ENCODE measurements at places on chromosomes 12 and 14.
A peak's percentile ranks its signal among the peaks of the same experiment; 100 is the strongest.

DNA sequence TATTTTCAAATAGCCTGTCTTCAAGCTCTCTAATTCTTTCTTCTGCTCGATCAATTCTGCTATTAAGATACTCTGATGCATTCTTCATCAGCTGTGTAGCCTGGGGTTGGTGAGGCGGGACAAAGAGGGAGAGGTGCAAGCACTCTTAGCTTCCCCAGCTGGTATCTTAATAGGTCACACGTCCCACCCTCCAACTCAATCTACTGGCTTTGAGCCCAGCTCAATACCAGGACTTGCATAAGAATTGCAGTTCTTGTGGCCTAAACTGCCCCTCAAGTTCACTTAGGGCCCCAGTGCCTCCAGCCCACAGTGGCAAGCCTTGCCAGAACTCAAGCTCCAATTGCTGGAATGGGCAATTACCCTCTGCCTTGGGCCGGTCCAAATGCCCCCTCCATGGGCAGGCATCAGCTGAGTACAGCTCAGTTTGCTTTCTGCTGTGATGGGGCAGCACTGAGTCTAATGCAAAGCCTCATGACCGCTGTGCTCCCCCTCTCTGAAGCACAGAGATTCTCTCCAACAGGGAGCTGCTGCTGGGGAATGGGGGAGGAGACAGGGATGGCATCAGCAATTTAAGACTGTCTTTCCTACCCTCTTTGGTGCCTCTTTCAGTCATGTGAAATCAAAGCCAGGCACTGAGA lies 5.6 kb upstream of the SPATA7 start:
- no peak for DNase-seq

DNA sequence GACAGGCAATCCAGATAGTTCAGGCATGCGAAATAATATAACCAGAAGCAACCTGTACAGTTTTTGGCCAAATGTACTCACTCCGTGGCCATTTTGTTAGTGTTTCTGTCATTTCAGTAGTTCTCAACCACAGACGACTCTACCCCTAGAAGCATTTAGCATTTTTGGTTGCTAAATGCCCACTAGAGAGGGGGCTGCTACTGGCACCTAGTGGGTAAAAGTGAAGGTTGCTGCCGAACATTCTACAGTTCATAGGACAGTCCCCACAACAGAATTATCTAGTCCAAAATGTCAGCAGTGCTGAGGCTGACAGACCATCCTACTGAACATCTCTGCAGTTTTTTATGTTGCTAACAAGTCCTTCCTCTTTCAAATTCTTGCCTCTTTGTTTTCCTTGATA lies 107.4 kb downstream of the TSHR start:
- no peak for DNase-seq

DNA sequence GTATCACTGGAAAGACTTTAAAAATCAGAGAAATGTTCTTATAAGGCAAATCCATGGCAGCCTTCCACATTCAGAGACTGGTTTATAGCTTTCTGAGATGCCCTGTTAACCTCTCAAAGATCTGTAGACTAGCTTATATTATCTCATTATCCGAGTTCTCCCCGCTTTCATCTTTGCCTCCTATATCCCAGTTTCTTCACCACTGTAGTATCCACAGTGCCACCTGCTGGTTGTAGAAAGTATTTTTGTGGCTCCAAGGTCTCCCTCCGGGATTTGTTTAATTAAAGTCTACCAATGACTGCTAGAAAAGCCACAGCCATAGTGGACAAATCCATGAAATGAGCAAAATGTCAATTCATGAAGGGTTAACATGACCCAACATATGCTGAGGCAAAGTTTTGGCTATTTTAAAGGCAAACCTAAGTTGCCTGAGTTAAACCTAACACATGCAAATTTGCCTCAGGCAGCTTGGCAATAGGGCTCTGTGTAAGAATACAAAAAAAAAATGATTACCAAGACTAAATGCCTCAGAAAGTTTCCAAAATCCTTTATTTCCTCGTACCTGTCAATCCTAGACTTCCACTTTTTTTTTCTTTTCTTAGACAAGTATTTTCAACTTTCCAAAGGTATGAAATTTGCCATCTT lies 218.8 kb upstream of the BMP4 start:
- peak; percentile 25 for DNase-seq

GRCh38 chr12:93851257-93851671 lies 174.1 kb downstream of the CRADD start:
- no peak for DNase-seq

DNA sequence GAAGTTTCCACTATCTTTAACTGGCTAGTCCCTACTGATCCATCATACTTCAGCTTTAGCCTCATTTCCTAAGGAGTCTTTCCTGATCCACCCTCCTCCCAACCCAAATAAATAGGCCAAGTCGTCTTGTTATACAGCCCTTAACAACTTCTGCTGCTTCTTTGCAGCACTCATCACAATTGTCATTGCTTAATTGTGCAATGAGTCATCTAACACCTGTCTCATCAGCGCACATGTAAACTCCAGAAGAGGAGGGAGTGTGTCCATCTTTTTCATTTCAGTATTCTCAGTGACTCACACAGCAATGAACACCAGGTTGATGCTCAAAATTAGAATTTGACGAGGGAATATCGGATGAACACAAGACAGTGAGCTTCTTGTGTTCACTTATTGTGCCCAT lies 87.3 kb downstream of the SUDS3 start:
- DNase-seq = no peak

GRCh38 chr12:125222876-125223275 lies 157.6 kb downstream of the AACS start:
- DNase-seq = no peak

DNA sequence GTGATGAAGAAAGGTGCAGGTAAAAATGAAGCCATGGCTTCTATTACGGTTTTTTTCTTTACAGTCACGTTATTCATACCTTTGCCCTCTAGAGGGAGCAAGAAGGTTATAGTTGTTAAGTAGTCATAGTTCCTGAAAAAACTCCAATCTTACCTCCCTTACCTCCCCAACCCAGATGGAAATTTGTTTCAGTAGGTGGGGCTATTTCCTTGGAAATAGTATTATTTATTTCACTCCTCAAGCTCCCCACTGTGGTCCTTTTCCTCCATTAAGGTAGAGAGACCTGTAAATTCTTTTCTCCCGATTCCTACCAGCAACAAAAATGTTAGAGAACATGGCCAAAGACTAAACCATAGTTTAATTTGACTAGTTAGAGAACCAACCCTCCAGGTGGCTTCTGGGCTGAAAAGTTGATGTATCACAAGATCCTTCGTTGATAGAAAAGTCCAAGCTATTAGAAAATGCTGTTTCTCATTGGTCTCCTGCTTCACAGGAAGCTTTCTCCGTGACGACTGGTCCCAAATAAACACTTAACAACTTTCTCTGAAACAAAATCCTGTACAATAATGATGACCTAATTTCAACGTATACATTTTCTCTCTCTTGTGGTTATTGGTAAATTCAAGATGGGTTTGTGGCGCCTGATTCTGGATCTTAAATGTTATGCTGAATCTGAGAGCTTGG lies 43.5 kb downstream of the TMX1 start:
- DNase-seq = no peak

DNA sequence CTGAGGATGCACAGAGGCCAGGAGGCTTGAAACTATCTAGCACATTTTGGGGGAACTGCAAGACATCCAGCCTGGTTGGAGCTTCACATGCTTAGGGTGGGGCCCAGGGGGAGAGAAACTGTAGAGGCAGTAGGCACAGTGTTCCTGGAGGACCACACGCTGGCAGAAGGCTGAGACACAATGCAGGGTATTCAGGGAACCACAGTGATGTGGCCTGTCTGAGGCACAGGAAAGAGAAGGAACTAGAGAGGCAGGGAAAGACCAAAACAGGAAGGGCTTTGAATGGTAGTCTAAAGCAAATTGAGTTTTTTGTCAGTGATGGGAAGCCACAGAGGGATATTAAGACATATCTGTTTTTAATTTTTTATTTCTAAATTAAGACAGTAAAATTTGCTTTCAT lies 100.2 kb upstream of the PRICKLE1 start:
- DNase-seq = no peak

DNA sequence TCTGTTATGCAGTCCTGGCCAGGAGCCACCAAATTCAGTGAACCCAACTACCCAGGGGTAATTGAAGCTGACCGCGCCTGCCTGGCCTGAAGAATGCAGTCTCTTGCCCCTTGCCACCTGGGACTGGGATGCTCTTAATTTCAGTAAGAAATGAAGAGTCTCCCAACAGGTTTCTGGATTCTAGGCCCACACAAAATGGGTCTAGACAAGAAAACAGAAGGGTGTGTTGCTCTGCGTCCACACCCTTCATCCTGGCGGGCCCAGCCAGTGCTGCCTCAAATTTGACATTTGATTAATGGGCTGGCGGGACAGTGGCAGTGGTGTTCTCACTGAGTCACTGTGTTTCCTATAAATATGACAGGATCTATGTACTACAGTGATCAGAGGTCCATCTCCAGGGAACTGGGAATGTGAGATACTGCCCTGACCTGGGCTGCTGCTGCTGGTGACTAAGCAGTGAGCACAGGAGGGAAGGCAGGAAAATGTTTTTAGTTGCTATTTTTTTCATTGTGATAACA lies 6.5 kb downstream of the TMEM253 start:
- no peak for DNase-seq

DNA sequence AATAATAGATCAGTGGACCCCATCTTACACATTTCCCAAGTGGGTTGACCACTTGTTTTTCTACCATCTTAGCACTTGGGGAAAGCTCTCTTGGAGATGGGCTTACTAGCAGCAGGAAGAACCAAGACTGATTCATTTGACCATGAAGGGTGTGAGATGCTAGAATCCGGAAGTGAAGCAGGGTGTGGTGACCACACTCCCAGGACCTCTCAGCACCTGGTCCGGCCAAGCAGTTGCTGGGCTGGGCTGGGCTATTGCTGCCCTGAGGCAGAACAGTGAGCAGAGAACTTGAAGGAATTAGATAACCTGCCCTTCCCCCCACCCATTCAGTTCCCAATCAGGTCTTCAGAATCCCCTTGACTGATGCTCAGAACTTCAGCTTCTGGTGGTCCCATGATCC lies 24.4 kb downstream of the ADCY6 start:
- no peak for DNase-seq

DNA sequence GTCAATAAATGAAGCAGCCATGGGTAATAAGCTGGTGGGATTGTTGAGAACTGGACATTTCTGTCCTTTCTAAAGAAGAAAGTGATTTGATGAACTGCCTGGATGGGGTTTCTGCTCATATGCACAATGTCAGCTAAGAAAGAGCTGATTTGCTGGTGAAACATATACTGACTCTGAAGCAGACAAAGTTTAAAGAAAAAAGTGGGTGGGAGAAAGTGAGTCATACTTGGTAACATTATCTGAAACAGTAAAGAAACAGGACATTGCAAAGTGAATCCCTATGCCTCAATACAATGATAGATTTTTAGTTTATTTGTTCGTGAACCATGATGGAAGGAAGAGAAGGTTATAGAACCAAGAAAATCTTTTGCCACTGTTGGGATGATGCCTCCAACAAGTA lies 95.6 kb upstream of the DNM1L start:
- DNase-seq = no peak

DNA sequence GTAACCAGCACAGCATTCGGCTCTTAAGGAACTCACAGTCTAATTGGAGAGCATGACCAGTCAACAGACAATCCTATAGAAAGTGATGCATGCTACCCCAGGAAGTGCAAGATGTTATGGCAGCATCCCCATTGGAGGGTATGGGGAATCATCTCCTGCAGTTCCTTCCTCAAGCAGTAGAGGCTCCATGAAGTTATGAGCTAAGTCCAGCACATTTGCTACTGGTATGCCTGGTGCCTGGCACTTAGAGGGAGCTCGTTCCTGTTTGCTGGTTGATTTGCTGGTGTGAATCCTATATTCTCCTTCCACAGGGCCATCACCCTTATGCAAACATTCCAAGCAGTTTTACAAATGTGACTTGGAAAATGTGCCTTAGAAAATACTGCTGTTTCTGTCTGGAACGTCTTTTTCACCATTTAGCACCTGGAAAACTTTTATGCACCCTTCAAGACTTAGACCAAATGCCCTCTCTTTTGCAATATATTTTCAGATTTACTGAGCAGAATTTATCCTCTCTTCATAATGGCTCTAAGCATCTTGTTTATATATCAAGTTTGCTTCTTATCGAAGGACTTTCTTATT lies 136.1 kb upstream of the WSCD2 start:
- DNase-seq = no peak

GRCh38 chr14:72434856-72435255 lies 459.0 kb downstream of the DPF3 start:
- no peak for DNase-seq

GRCh38 chr12:133236144-133236543 lies 467 bp upstream of the ANHX start:
- DNase-seq = no peak

GRCh38 chr14:91142214-91142668 lies 28.4 kb downstream of the DGLUCY start:
- no peak for DNase-seq

GRCh38 chr14:88934351-88934806 lies 109.9 kb downstream of the TTC8 start:
- DNase-seq = no peak

- no peak for DNase-seq
Observed at GRCh38 chr12:12467688-12468261, 94.9 kb downstream of the DUSP16 start.

DNA sequence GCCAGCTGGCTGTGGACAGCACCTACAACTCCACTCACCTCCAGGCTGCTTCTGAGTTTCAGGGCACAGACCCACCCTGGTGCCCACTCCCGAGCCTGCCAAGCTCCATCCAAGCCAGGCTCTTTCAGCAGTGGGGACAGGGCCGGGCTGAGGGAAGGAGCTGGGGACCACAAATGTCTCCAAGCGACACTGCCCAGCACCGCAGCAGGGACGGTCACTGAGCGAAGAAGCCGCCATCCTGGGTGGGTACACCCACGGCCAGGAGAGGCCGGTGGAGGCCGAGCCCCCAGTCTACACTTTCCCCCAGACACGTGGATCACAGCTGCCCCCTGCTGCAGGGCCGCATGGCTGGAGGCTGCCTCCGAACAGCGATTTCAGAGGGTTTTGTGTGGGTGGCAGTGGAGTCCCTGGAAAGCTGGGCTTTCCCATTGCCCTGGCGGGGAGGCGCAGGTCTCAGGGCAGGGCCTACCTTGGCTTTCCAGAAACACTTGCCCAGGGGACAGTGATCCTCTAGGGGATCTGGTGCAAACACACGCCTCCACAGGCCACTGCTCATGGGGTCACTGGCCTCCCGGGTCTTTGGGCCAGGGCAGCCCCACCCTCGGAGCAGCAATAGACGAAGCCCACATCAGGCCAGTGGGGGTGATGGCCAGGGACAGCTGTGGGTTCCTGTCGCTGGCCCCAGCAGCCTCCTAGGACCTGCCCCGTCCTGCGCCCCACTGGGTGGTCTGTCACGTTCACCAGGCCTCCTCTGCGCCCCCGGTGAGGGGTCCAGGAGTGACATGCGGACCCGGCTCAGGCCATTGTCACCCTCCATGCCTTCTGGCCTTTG lies 1.2 kb upstream of the GPR132 start:
- no peak for DNase-seq

Measured in stimulated activated CD4-positive, alpha-beta T cell treated with anti-CD3 and anti-CD28 coated beads, Interleukin-1b, Interleukin-23, amount 100 ng/mL, for 24 hours (primary cell).